ENCODE measurements at places on chromosomes 2 and 18.

DNA sequence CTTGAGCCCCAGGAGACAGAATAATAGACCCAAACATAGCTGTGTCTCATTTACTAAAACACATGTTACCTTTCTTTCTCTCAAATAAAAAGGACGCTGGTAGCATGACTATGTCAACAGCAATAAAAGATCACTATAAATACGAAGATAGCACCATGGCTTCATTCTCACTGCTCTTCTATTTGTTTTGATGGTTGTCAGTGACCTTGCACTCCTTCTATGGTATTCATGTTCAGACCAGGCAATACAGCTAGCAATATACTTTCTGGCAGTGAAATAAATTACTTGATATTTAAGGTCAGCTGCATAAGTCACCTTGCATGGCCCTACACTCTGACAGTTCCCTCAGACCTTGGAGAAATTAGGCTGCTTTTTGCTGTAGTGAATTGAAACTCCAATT lies 263.2 kb upstream of the CDH7 start:
- DNase-seq, result peak; percentile 45

- peak; percentile 43 for DNase-seq
These were observed 89.2 kb downstream of the ZNF516 start for GRCh38 chr18:76405681-76406356.

DNA sequence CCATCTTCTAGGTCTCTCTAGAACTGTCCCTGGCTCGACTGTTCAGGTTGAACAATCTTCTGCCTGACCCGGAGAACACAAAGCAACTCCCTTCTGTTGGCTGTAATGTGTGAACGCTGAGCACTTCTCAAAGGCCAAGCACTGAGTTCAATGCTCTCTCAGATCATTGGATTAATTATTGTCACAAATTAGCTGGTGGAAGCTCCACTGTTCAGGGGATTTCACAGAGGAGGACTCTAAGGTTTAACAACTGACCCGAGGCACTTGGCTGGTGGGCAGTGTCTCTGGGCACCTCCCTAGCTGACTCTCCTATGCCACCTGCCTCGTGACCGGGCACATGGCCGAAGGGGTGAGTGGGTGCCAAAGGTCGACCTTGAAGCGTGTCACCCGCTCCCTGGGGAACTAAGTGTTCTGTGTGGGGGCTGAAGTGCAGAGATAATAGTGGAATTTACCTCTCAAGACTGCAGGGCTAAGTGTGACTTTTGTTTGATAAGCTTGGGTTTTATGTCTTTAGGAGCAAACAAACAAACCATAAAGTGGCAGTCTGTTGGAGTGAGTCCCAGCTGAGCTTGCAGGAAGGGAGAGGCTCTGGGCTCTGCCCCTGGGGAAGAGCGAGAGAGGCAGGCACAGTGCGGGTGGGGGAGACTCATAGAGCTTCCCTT lies 64.8 kb downstream of the BCL2L11 start:
- DNase-seq, result peak; percentile 21

GRCh38 chr2:175123254-175123653 lies 44.7 kb downstream of the ATF2 start:
- no peak for DNase-seq

DNA sequence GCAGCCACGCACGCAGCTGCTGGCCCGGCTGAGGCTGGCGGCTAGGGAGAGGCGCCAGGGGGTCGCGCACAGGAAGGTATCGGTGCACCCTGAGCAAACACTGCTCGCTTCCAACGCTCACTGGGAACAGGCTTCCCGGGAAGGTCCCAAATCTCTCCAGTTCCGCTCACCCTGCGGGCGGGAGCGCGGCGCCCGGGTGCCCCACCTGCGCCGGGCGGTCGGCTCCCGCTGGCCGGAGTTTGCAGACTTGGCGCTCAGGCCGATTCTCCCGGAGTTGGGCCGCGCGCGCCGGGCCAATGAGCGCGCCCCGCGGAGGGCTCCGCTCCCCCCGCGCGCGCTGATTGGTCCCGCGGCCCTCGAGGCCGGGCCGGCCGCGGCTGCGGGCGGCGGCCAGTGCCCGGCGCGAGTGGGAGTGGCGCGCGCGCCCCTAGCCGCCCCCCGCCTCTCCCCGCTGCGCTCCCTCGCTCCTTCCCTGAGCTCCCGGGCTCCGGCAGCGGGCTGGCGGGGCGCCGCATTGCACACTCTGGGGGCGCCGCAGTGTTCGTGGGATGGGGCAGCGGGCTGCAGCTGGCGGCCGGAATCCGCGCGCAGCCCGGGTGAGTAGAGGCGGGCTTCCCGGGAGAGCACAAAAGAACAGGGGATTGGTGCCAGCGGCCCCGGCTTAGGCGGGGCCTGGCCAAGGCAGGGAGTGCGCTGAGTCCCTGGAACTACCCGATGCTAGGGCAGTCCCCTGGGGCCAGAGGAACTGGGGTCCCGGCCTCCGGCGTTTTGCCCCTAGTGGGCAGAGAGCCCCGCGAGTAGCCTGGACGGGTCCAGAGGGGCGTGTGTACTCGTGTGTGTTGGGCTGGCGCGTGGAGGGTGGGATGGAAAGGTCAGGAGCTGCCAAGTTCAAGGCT lies at the start of gene LYPD6:
TSS of gene LYPD6 (plus strand) at position 461 of the 896 bp plus-strand sequence. CDS start 107,122 bp downstream, outside the sequence.
- DNase-seq, result peak; percentile 11

DNA sequence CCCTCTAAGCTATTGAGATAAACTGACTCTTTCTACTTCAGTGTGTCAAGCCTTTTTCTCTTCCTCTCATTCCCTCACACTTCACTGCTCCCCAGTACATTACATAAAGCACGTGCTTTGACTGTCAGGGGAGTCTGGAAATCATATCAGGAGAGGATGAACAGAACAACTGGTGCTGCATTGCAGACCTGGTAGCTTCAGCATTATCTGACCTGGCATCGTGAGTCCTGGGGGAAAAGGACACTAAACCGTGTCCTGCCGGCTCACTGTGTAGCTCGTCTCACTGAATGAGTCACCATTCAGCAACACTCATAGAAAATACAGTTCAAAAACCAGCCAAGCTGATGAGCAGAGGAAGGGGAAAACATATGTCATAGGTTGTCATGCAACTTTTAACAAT lies 108.5 kb upstream of the UNC80 start:
- DNase-seq, result no peak

DNA sequence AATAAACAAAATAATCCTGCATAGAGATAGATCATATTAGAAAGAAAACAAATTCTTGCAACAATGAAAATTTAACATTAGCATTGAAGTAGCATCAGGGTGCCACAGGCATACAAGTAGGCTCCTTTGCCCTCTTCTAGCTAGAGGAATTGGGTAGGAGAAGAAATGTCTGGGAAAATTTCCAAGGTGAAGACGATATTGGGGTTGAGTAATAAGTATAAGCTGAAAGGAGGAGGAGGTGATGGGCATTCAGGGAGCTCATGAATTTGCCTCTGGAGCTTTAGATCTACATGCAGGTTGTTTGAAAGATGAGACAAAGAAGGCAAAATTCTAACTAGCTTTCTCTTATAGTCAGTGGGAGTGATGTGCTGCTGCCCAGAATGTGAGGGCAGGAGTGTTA lies 504.9 kb downstream of the CCDC85A start:
- DNase-seq, result no peak
